ENCODE measurements at places on chromosomes 2 and 18. TPM values are rescaled to one million over a fixed set of nuclear protein-coding genes. Genes with fewer than 3 reads are reported as not detected.

DNA sequence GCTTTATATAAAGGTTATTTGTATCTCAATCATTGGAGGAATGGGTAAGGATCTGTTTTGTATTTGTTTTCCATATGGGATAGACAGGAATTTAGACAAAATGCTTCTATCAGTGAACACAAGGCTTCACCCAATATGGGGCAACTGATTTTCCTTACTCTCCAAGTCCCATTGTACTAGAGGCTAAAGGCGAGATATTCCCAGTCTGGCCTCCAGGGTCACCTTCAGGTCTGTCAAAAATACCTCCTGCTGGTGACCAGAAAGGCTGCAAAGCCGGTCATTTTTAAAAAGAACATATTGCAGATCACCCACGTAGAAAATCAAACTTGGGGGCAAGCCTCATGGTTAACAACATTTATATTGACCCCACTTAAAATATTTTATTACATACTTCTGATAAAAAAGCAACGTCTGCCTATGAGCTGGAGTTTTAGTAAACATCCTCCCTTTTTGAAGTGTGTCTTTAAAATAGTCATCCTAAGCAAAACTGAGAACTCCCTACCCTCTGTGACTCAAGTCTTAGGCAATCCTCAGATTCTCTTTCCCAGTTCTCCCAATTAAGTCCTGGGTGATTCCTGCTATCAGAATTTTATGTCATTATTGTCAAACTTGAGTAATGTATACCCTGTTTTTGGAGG lies 276.6 kb downstream of the MREG start:
- H3K36me3 ChIP-seq, result no peaks in the 10 kb centered on the region
- H3K4me1 ChIP-seq, result no peaks in the 10 kb centered on the region
- H3K4me3 ChIP-seq, result no peak overlapping the region
- H3K27me3 ChIP-seq, result no peaks in the 10 kb centered on the region
- DNase-seq, result no peak
- H3K27ac ChIP-seq, result no peak overlapping the region

GRCh38 chr18:73456643-73457042 lies 588.9 kb upstream of the NETO1 start:
- H3K27ac ChIP-seq, result no peak overlapping the region
- no peak for DNase-seq
- no peaks in the 10 kb centered on the region for H3K36me3 ChIP-seq

DNA sequence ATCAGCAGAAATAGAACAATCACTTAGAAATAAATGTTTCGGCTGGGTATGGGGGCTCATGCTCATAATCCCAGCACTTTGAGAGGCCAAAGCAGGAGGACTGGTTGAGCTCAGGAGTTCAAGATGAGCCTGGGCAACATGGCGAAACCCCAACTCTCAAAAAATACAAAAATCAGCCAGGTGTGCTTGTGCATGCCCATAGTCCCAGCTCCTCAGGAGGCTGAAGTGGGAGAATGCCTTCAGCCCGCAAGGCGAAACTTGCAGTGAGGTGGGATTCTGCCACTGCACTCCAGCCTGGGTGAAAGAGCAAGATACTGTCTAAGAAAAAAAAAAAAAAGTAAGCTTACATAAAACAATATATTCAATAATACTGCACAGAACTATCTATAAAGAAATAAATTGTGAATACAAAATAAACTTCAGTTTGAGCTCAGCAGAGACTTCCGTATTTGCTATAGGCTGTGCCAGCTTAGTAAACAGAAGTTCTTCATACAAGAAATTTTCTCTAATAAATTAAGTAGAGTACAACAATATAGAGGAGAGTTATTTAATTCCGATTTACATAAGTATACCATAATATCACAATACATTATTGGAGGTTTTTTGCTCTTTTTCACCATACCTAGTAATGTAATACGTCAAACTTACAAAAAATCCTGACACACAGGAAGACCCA lies 43.6 kb downstream of the SRBD1 start:
- no peak overlapping the region for H3K4me3 ChIP-seq
- H3K4me1 ChIP-seq, result no peaks in the 10 kb centered on the region
- H3K36me3 ChIP-seq, result peaks cover 5% of the 10 kb centered on the region
- H3K27ac ChIP-seq, result no peak overlapping the region
- H3K27me3 ChIP-seq, result no peaks in the 10 kb centered on the region

The MYOM1 gene
- total RNA-seq, result 20.4 TPM

The TXNDC2 gene
- not detected for total RNA-seq

The EPHA4 gene
- total RNA-seq, result 2.8 TPM

The BOK gene
- 35.0 TPM for total RNA-seq
